LHCN-M2 (cell line): ENCODE measurements at places on chromosomes 2 and 18. TPM values are rescaled to one million over a fixed set of nuclear protein-coding genes. Genes with fewer than 3 reads are reported as not detected.

LOXHD1 gene
- not detected in 2 replicates for total RNA-seq

DCAF17 gene
- total RNA-seq, result 16.5 and 24.6 TPM in 2 replicates

- DNase-seq, result peak; percentile 21
These were observed 2.9 kb downstream of the TBR1 start for GRCh38 chr2:161418715-161419637.

EFR3B gene
- 0.34 and 0.51 TPM in 2 replicates for total RNA-seq

DNA sequence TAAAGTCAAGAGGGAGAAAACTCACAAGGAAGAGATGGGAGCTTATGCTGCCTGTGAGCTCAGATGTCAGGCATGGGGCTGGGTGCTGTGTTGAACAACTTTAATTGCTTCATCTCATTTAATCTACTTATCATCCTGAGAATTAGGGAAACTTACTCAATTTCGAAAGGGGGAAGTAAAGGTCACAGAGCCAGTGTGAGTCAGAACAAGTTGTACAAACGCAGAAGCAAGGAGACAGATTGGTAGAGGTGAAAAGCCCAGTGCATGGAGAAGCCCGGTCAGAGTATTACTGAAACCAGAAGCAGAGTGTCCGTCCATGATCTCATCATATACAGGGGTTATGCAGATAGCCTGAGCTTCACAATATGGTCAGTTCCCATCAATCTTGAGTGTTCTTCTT, 281.1 kb upstream of the POU3F3 start:
- DNase-seq, result no peak

DNA sequence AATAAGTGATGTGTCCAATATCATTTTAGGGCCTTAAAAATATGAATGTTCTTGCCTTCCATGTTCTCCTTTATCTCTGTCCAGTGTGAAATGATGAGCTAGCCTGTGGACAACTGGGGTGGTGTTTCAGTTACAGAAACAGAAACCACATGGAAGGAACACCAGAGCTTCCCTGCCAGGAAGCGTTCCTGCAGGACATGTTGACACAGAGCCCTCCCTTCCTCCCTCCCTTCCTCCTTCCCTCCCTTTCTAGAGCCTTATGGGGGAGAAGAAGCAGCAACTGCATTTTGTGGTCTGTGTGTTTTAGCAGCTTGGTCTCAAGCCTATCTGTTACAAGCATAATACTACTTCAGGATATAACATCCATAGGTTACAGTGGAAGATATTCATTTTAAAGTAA, 539.7 kb upstream of the NETO1 start:
- no peak for DNase-seq

GRCh38 chr2:37782721-37783371, 111.4 kb upstream of the CDC42EP3 start:
- DNase-seq, result peak; percentile 64

CIDEA gene
- not detected in 2 replicates for total RNA-seq

DNA sequence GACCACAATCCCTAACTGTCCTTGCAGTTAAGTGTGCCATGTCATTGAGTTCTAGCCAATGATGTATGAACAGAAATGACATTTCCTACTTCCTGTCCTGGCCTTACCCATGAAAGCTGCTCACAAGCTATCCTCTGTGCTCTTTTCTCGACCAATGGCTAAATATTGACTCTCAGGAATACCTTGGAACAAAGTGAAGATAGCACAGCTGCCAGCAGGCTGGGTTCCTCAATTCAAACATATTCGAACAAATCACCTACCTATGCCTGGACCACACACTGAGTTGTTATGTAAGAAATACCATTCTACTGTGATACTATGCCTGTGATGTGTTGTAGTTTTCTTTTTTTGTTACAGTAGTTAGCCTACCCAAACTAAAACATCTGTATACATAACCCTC, 65.1 kb downstream of the GAREM1 start:
- no peak for DNase-seq

C2orf42 gene
- 13.5 and 18.8 TPM in 2 replicates for total RNA-seq

RBMS1 gene
- total RNA-seq, result 101 and 118 TPM in 2 replicates

BCL11A gene
- 0.11 and 0.13 TPM in 2 replicates for total RNA-seq

DNA sequence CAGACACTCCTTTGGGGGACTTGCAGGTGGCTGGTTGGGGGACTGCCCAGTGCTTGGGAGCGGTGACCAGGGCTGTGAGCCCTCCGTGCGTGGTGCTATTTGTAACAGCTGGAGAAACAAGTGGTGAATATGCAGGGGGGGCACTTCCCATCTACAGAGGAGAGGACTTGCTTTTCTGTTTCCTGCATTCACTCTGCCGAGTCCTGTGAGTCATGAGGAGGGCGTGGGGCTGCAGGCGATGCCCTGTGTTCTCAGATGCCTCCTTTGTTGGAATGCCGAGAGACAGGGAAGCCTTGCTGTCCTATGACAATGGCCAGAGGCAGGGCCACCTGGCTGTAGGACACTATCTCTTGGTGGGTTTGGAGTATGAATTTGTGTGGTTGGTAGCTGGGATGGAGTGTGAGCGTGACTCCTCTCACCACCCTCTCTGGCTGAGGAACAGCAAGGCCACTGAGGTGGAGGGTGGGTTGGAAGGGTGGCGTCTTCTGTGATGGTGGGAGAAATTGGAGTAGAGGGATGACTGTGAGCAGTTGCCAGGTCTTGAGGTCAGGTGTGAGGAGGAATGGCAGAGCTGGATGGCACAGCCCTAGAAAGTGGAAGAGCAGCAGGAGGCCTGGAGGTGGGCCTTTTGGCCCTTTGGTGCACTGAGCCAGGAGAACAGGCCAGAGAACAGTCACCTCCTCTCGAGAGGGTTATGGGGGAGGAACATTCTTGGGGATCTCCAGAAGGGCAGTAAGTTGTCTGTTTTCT, 24.3 kb downstream of the FHOD3 start:
- peak; percentile 92 for DNase-seq

- DNase-seq, result no peak
These were observed 31.6 kb downstream of the PCBP1 start for GRCh38 chr2:70118798-70119454.

DNA sequence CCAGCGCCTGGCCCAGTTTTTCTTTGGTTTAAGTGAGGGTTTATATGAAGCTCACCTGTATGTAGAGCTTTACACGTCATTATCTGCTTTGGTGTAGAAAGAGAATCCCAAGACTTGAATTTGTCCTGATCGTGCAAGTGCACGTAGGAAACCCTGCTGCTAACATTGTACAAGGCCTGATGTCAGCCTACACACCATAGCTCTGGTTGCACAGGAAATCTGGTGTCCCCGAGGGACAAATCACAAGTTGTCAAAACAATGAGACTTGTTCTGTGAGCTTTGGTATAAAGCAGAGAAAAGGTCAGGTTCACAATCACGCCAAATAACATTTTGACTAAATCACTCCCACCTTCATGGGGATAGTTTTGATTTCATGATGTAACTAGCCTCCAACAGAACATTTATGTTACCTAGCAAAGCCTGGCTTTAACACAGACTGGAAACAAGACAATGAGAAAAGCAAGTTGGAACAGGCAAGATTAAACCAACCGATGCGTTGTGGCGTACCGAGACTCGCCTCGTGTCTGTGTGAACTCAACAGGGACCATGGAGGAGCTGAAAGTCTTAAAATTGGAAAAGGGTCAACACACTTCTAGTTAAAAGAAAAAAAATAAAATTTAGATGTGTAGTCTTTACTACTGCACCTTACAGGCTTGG, 41.4 kb downstream of the ZAP70 start:
- no peak for DNase-seq

- no peak for DNase-seq
These were observed 72.2 kb downstream of the BCL11A start for GRCh38 chr2:60481257-60481656.

DNA sequence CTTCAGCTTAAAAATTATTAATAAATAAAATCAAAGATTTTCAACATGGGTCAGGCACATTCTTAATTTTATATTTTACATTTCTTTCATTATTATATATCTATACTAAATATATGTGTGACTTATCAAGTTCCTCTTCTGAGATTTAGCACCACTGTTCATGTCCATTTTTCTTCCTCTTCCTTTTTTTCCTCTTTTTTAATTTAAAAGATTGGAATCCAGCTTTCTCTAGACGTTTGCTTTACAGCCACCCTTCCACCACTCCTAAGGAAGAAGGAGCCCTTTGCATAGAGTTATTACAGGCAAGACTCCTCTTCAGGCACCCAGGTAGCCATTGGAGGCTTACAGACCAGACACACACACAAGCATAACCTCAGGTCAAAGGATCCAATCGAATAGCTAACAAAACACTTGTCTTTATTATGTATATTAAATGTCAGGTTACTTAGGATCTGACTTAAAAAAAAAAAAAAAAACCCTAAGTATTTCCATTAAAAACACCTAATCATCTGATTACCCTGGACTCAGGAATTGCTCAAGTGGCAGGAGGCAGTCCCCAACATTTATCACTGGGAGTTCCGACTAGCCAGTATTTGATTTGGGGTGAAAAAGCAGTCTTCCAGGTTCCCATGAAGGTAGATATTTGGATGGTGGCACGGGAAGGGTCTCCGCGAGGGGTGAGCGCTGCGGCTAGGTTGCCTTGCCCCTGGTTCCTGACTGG, 2.4 kb upstream of the ZEB2 start:
- no peak for DNase-seq

GRCh38 chr2:50749216-50749615, 282.7 kb downstream of the NRXN1 start:
- DNase-seq, result no peak

DNA sequence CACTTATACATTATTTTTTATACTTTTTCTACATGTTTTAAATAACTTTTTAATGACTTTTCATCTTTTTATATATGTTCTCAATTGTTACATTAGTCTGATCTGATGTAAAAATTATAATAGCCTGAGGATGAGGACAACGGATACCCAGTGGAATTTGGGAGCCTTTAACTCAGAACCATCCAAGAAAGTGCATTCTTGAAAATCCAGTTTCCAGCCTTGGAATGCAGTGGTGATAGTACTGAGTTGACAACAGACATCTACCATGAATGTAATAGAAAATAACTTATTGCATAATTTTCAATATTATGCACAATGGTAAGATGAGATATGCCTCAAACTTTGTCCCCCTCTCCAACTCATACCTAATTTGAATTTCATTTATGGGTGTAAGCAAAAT, 120.7 kb upstream of the ZC3H15 start:
- no peak for DNase-seq

GRCh38 chr18:26429535-26430226, 118.7 kb downstream of the KCTD1 start:
- DNase-seq, result peak; percentile 83

CSRNP3 gene
- 1.2 and 1.4 TPM in 2 replicates for total RNA-seq

CDH7 gene
- not detected in 2 replicates for total RNA-seq

DNA sequence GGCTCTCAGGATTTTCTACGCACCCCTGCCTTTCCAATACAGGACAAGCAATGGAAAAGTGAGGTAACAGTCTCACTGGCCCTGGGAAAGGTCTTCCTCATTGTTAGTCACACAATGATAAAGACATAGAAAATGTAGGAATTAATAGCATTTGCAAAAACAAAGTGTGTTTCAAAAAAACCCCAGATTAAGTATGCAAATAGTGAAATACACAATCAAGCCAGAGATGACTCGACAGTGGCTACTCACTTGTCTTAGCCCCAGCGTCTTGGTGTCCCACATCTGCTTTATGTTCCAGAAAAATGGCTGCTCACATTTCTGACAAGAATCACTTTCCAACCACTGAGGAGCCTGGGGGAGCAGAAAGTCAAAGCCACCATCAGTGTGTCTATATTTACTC, 47.0 kb upstream of the AP1S3 start:
- DNase-seq, result peak; percentile 40

DNA sequence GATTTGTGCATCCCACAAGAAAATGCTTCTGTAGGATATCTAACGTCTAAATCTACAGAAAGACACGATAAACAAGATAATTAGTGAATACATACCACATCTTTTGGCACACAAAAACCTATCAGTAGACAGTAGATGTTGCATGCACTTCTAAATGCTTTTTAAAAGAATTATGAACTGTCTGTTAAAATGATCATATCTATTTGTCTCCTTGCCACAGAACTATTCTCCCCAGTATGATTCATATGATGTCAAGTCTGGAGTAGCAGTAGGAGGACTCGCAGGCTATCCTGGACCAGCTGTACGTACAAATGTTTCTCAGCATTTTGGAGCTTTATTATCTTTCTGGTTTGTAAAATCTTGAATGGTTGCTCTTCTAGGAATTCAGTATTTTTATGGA, 12.7 kb downstream of the COL3A1 start:
- DNase-seq, result no peak

LINC00305 gene
- not detected in 2 replicates for total RNA-seq

GRCh38 chr2:74564222-74564621, 9.7 kb downstream of the DOK1 start:
- no peak for DNase-seq

DNA sequence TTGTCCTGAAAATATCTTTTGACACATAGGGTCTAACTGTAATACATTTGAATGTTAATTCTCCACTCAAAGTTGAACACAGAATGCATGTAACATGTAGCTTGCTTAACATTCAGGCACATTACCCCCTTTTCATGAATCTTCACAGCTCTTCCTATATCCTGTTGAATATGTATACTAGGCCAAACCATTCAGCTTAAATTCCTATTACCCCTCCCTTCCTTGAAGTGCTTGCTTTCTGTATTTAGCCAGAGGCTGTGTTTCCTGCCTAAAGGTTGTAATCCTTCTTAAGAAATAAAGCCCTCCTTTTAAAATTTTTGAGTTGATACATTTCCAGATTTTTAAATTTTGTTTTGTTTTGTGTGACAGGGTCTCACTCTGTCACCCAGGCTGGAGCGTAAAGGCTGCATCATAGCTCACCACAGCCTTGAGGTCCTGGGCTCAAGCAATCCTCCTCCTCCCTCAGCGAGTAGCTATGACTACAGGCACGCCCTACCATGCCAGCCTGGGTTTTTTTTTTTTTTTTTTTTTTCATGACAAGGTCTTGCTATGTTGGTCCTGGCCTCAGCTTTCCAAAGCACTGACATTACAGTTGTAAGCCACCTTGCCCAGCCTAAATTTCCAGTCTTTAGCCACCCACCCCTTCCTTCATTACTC, 357.6 kb downstream of the DSC3 start:
- no peak for DNase-seq

GRCh38 chr2:154813636-154814035, 115.1 kb downstream of the KCNJ3 start:
- DNase-seq, result no peak

- peak; percentile 52 for DNase-seq
These were observed 39.0 kb upstream of the NEDD4L start for GRCh38 chr18:58005011-58005410.

GRCh38 chr2:166773308-166773949, 114.9 kb upstream of the XIRP2 start:
- no peak for DNase-seq

RFTN2 gene
- total RNA-seq, result 0.40 and 0.83 TPM in 2 replicates

GRCh38 chr2:118982039-118982438, 40.0 kb downstream of the MARCO start:
- no peak for DNase-seq

ARHGEF4 gene
- 0.23 TPM in 1 of 2 replicates, not detected in the other for total RNA-seq

GRCh38 chr2:11102956-11103860, 52.1 kb upstream of the SLC66A3 start:
- no peak for DNase-seq

TMEM37 gene
- not detected in 2 replicates for total RNA-seq

- DNase-seq, result peak; percentile 96
These were observed 24.4 kb upstream of the RAB31 start for GRCh38 chr18:9683418-9684396.

- no peak for DNase-seq
These were observed 72.3 kb downstream of the RTP5 start for GRCh38 chr2:241941691-241942301.

NEMP2 gene
- total RNA-seq, result 13.7 and 16.7 TPM in 2 replicates

PRPF40A gene
- total RNA-seq, result 124 and 133 TPM in 2 replicates

GRCh38 chr2:96867756-96868554, 1.9 kb downstream of the SEMA4C start:
- DNase-seq, result no peak

- no peak for DNase-seq
These were observed 149.2 kb downstream of the GULP1 start for GRCh38 chr2:188440849-188441248.
